B cell (primary cell): ENCODE measurements at places on chromosomes 4 and X. TPM values are rescaled to one million over a fixed set of nuclear protein-coding genes. Genes with fewer than 3 reads are reported as not detected.

DNA sequence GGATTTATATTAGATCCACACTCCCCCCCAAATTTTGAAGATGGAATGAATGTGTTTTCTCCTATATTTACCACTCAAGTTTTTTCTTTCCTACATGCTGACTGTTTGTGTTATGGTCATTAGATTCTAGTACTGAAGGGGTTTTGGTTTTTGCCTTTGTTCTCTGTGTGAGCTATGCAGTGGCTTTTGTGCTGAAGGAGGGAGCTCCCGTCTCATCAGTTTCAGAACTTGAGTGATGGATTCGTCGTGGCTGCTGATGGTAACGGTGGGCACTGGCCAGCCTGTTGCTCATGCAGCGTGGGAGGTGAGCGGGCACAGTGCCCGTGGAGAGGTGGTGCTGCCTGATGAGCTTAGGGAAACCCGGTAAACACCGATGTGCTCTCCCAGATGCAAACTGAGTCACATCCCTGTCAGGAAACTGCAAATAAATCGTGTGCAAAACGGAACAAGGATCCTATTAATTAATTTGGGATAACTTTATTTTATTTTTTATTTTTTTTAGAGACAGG lies 101.5 kb downstream of the SORBS2 start:
- DNase-seq = no peak

GRCh38 chrX:134469486-134469885 lies 9.5 kb downstream of the HPRT1 start:
- DNase-seq = no peak

DNA sequence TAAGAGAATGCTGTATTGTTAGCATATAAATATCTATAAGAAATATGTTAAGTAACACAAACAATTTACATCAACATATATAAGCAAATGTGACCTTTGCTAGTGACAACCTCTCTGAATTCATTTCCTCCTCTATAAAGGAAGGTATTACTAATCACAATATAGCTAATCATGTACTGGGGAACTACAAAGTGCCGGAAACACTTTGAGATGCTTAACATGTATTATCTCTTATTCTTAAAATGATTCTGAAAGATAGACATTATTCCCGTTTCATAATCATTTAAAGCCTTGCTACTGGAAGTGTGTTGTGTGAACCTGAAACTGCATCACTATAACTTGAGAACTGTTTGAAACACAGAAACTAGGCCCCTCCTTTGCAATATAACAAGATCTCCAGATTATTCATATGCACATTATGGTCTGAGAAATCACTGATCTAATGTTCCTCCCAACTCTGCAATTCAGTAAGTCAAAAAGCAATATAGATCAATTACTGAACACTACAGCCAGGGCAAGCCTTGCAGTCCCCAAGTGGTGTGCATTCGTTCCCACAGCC lies 54.0 kb downstream of the KLHL8 start:
- no peak for DNase-seq

Gene ANXA3
- not detected in 2 replicates for total RNA-seq

DNA sequence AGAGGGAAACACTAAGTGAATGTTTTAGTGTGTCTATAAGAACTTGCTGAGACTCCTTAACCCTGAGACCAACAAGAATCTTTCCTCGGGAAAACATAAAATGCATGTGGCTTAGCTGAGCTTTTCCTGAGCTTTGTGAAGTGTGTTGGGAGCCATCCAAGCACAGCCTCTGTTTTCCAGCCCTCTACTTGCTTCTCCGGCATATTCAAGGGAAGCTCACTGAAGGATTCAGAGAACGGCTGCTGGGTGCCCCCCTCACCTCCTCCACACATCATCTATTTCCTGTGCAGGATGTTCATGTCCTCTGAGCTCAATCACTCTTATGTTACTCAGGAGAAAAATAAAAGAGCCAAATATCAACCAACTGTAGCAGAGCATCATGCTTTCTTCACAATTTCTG lies 492.1 kb downstream of the IL15 start:
- DNase-seq = no peak

DNA sequence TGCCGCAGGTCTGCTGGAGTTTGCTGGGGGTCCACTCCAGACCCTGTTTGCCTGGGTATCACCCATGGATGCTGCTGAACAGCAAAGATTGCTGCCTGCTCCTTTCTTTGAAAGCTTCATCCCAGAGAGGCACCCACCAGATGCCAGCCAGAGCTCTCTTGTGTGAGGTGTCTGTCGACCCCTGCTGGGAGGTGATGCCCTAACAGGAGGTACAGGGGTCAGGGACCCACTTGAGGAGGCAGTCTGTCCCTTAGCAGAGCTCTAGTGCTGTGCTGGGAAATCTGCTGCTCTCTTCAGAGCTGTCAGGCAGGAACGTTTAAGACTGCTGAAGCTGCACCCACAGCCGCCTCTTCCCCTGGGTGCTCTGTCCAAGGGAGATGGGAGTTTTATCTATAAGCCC lies 162.7 kb downstream of the NAF1 start:
- no peak for DNase-seq

Gene SLC39A8
- total RNA-seq = 8.4 and 10.2 TPM in 2 replicates

- no peak for DNase-seq
These were observed 614.8 kb upstream of the FAM241A start for GRCh38 chr4:111530446-111530845.

Gene CT45A5
- total RNA-seq = not detected in 2 replicates
